ENCODE measurements at places on chromosomes 2 and 18.

DNA sequence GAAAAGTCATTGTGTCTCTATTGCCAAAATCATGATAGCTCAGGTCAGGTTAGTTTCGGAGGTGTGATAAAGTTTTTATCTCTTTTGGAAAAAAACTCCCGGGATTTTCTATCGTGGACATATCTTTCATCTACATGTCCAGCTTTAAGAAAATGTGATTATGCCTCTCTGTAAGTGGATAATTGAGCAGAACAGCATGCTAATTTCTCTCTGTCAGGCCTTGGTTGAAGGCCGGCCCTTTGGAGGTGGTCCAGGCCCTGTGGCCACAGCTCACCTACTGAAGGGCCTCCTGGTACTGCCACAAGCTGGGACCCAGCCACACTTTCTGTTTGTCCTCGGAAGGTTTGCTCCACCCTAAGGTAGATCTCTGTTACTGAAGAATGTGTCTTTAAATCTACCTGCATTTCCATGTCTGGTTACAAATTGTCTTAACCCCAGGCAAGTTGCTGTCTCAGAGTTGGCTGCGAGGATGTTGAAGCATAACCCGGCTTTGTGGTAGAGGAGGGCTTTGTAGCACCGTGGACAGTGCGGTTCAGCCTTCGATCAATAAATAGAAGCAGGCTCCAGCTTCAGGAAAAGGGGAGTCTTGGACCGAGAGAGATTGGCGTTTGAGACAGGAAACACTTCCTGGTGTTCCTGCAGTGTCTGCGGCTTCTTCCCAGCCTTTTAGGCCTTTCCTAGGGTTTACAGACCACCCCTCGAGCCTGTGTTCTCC is 25.5 kb downstream of the TCF7L1 start:
- DNase-seq: no peak

GRCh38 chr2:151619337-151619989 is 114.8 kb downstream of the NEB start:
- DNase-seq: peak; percentile 35

- DNase-seq: no peak
Measured at GRCh38 chr2:3059141-3059925, 318.3 kb downstream of the EIPR1 start.

GRCh38 chr2:242031481-242032019 is 162.0 kb downstream of the RTP5 start:
- DNase-seq: peak; percentile 52

DNA sequence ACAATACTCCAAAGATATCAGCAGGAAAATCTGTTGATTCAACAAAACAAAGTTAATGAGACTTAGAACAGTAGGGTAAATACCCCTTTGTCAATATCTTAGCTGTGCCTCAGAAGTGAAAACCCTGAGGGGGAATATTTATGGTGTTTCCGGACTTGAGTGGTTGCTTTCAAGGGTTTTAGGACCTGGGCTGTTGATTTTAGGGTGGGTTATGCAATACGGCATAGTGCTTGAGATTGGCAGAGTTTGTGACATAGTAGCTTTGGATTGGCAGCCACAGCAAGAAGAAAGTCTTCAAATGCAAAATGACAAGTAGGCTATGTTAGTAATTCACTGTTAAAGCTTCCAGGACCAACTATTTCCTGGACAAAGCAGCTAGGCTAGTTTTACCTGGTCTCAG is 826.3 kb upstream of the CDH2 start:
- no peak for DNase-seq

GRCh38 chr2:172262486-172262885 is 159.8 kb upstream of the DLX2 start:
- DNase-seq: no peak

GRCh38 chr18:14940735-14941134 is 192.8 kb downstream of the ANKRD30B start:
- DNase-seq: no peak

DNA sequence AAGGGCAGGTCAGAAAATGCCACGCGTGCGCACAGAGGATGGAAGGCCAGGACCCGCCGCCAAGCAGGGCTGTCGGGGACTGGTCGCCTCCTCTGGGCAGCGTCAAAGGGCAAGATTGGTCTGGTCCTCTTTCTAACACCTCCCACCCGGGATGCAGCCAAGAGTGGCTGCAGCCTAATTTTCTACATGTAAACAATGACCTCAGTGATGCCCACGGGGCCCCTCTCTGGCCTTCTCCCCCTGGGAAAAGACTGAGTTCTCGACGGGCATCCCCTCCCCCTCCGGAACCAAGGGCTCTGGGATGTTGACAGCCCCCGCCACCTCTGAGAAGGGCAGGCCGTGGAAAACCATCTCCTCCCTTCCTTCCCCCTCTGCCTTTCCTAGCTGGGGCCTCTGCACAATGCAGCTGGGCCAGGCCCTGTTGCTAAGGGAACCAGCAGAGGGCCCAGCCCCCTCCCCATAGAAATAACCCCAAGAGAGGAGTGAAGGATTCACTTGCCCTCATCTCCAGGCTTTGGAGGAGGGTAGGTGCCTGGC is 80.0 kb upstream of the ZNF532 start:
- peak; percentile 17 for DNase-seq

GRCh38 chr2:171432969-171433762 is 624 bp downstream of the METTL8 start:
- peak; percentile 17 for DNase-seq

DNA sequence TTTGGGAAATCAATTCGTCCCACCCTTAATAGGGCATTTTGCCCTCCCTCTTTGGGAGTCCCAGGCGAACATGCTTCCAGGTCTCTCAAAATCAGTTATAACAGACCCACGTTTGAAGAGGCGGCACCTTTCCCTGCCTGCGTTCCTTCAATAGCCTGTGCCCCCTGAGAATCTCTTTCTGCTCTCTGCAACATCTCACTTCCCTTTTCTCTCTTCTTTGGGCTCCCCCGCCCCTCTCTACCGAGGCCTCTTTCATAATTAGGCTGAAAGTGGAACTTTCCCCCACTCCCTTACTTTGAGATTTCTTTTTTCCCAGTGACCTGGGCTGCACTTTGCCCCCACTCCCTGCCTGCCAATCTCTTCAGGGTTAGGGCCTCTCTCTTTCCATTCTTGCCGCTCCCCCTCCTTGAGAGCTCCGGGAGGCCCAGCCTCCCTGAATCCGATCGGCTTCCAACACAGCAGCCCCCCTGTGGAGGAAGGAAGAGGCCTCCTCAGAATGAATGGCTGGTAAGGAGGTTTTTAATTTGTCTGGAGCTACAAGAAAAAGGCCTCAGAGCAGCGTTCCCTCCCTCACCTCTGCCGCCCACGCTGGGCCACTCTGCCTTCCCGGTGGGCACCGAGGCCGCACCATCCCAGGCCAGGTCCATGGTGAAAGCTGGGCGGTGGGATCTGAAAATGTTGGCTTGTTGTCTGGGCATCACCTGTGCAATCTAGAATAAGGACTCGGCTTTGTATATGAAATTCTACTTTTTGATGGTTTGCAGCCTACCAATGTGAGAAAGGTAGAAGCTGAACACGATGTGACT is 162.6 kb upstream of the SIX3 start:
- no peak for DNase-seq

GRCh38 chr2:181077128-181077709 is 96.8 kb downstream of the UBE2E3 start:
- peak; percentile 77 for DNase-seq
